ENCODE measurements at places on chromosomes 7 and 10.

GRCh38 chr7:109259151-109259550, 689.5 kb downstream of the DNAJB9 start:
- DNase-seq: no peak

GRCh38 chr10:126519992-126520391, 131.7 kb upstream of the ADAM12 start:
- DNase-seq: no peak

- DNase-seq: no peak
Measured at GRCh38 chr7:123972831-123973230, 47.8 kb downstream of the SPAM1 start.

DNA sequence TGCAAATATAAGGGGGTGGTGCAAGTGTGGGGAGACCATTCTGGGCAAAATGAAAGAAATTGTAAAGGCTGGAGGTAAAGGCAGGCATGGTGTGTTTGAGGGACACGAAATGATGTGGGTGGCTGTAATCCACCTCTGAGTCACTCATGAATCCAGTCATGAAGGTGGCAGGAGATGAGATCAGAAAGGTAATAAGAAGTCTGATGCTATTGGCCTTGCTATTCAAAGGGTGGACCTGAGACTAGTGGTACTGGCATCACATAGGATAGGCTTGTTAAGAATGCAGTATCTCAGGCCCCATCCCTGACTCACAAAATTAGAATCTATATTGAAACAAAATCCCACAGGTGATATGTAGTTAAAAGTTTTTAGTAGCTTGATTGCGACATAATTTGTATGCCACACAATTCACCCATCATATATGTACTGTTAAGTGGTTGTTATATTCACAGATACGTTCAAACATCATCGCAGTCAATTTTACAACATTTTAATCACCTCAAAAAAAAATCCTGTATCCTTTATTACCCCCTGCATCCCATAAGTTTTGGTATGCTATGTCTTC, 85.6 kb downstream of the ST8SIA6 start:
- no peak for DNase-seq

DNA sequence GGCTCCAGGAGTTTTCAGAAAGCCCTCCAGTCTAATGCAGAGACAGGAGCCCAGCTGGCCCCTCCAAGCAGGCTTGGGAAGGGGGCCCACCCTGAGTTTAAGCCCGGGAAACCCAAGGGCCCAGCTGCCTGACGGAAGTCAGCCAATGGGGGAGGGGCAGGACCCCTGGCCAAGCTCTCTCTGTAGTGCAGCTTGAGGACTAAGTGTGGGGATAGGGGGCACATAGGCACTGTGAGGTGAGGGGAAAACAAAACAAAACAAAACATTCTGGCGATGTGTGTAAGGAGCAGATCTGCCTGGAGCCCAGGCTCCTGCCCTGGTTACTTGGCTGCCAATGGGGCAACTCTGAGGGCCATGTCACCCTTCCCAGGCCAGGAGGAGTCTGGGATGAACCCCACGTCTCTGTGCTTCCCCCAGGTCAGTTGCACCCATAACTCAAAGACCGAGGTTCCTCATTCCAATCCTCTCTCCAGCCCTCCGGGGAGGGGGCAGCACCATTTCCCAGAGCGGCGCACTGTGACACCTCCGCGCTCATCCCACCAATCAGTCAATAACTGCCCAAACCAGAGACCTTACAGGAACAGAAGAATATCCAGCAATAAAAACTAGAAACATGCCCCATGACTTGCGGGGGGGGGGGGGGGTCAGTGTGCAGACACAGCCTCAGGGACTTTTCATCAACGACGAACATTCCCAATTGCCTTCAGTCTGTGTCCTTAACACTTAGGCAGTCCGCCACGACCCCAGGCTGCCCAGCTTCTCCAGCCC, 1.7 kb downstream of the CXCL12 start:
- no peak for DNase-seq

DNA sequence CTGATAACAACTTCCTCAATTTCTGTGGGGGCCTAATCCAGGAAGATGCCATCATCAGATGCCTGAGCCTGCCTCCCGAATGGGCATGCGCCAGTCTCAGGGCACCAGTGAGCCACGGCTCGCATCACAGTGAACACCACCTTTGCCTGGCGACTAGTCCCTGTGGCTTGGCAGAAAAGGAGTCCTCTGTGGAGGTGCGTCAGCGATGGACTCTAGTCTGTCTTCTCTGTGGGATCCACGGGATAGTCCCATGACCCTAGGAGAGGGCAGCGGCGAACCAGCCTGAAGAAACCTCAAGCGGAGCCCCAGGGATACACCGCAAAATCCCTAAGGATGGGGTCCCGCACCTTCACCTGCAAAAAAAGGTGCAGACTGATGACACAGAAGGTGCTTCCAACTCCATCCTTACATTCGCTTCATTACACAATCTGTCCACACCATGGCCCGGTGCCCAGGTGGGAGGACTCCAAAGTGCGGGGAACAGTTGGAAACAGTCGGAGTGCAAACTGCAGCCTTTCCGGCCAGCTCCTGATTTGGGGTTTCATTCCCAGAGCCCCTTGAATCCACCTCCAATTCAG, 35.1 kb upstream of the ZNF273 start:
- DNase-seq: no peak

- DNase-seq: no peak
Measured at GRCh38 chr10:11975795-11976194, 66.8 kb downstream of the UPF2 start.

Data from CD4-positive, alpha-beta T cell treated with Interferon alpha-2 for 1 hour (primary cell).